PC-9 (cell line): ENCODE measurements at places on chromosomes 2 and 18. TPM values are rescaled to one million over a fixed set of nuclear protein-coding genes. Genes with fewer than 3 reads are reported as not detected.

Gene POTEC
- not detected in 2 replicates for total RNA-seq

Gene MYO1B
- 48.5 and 55.0 TPM in 2 replicates for total RNA-seq

Gene SPATA3
- total RNA-seq, result not detected in 2 replicates

Gene CKAP2L
- total RNA-seq, result 17.7 and 28.7 TPM in 2 replicates

Gene NCKAP5
- total RNA-seq, result not detected in 2 replicates

Gene RAB6C
- total RNA-seq, result not detected in 2 replicates

Gene MAIP1
- 17.2 and 23.5 TPM in 2 replicates for total RNA-seq

Gene TUBB8B
- total RNA-seq, result not detected in 2 replicates

Gene SERPINB13
- not detected in 2 replicates for total RNA-seq

Gene NGEF
- 52.2 and 55.3 TPM in 2 replicates for total RNA-seq

Gene SGO2
- 17.8 and 25.0 TPM in 2 replicates for total RNA-seq

Gene KCNS3
- 28.8 and 34.9 TPM in 2 replicates for total RNA-seq

Gene UNC80
- not detected in 2 replicates for total RNA-seq
